ENCODE measurements at places on chromosomes 7 and 10.

GRCh38 chr7:30644286-30644955, 37.8 kb downstream of the CRHR2 start:
- no peak for DNase-seq

GRCh38 chr7:11584406-11585031, 247.5 kb downstream of the THSD7A start:
- DNase-seq: no peak

DNA sequence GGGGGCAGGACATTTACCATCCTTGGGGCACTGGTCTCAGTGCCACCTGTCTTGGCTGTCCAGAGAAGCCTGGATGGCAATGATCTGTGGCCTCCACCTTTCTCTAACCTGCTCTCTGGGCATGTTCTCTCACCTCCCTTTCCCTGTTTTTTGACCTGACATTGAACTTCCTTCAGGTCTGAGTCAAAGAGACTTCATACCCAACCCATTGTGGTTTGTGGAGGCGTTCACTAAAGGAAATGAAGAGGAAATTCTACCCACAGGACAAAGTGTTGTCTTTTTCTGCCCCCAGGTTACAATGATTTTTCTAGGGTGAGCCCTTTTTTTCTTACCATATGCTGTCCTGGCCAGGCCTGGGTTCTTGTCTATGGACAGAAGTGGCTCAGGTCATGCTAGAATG, 76.6 kb downstream of the CYP26A1 start:
- DNase-seq: peak; percentile 41

GRCh38 chr10:12834721-12835120, 166.8 kb downstream of the CCDC3 start:
- DNase-seq: no peak

- no peak for DNase-seq
Measured at GRCh38 chr7:22712999-22713398, 14.0 kb upstream of the IL6 start.

- no peak for DNase-seq
Measured at GRCh38 chr7:7702826-7703225, 15.6 kb downstream of the RPA3 start.

DNA sequence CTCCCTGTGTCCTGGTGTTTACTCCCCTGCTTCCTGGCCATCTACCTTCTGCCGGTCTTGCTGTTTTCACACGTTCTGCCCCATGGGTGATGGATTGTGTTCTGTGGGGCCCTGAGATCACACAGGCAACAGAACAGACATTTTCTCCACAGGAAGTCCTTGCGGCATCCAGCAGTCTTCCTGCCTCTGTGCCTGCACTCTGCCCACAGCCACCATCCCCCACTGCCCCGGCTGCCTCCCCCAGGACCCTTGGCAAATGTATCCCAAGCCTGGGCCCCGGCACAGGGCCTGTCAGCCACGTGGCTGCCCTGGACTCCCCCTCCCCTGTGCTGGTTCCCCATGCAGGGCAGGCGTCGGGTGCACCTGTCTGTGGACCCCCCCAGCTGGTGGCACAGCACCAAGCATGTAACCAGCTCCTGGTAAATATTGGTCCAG, 184.2 kb downstream of the WDR37 start:
- DNase-seq: no peak

- no peak for DNase-seq
Measured at GRCh38 chr7:134449680-134450079, 9.2 kb downstream of the AKR1B1 start.

- no peak for DNase-seq
Measured at GRCh38 chr7:50721160-50721559, 61.5 kb downstream of the GRB10 start.

DNA sequence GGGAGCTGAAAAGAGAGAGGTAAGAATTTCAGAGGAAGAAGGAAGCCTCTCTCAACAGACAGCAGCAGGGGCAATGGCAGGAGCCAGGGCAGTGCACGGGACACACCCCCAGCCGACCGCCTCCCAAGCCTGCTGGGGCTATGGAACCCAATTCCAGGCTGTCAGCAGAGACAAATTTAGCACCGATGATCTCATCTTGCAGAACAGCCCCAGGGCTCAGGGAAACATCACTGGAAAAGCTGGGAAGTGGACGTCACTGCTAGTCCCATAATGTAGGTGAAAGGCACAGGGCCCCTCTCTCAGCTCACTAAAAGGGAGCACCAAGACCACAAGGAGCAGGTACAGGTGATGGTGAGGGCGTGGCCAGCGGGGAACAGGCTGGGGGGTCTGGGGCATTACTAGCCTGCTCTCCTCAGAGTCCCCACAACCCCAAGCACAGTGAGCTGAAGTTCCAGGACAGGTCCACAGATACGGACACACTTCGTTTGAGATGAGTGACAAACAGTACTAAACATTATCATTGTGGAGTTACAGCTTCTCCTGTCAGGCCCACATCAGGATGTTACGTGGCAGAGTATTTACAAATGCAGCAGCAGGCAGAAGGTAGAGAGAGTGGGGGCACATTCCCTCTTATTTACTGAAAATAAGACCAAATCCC, 103.7 kb downstream of the PLXNA4 start:
- no peak for DNase-seq

GRCh38 chr7:96090756-96091155, 231.1 kb downstream of the SLC25A13 start:
- DNase-seq: no peak

Measured in SW480 (cell line).